Foreskin fibroblast (primary cell): ENCODE measurements at places on chromosomes 7 and 10.
A peak's percentile ranks its signal among the peaks of the same experiment; 100 is the strongest.

DNA sequence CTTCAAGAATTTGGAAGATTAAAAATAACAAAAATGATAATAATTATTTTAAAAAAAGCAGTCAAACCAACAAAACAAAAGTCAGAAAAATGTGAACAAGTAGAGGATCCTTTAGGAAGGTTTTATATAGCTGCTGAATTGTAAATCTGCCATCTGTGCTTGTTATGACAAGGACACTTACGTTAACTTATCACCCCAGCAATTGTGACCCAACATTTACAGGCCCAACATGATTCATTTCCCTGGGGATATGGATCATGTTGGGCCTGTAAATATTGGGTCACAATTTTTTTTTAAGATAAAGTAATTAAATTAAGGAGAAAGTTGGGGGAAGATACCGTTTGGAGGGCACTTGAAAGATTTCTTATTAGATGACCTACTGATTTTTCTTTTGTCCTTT, 261.4 kb upstream of the HABP2 start:
- DNase-seq = no peak

- DNase-seq = peak; percentile 85
Measured at GRCh38 chr10:122492999-122493481, 31.7 kb downstream of the HTRA1 start.

GRCh38 chr10:96860631-96861277, 28.7 kb downstream of the LCOR start:
- DNase-seq = no peak

GRCh38 chr7:130334274-130334673, 10.3 kb upstream of the CPA5 start:
- DNase-seq = no peak

DNA sequence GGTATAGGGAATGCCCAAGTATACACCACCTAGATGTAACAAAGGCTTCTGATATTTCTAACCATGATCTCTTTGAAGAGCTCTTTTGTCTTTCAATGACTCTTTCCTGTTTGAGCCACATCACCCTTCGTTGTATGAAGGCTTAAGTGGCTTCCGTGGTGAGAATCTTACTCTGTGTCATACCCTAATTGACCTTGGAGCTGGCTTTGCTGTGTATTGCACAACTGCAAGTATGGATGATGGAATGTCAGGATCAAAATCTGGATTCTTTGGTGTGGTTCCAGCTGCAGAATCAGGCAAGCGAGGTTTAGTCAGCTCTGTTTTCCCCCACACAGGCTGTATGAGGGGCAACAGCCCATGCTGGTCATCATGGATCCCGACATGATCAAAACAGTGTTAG, 16.0 kb downstream of the CYP3A43 start:
- DNase-seq = peak; percentile 69

DNA sequence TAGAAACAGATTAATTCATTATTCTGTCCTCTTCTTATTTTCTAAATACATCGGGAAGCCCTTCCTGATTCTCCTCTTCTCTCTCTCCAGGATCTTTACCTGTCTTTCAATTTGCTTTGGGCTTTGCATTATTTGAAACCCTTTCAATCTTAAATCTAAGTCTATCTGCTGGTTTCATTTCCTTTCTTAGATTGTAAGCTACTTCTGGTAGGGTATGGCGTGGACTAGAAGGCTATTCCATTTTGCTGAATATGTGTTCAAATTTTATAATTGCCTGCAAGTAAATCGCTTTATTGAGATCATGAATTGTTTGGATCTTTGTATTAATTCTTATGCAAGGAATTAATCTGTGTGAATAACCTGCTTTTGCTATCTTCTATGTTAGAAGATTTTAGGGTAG, 11.1 kb downstream of the STAM start:
- DNase-seq = no peak

GRCh38 chr10:106576534-106576933, 588.0 kb downstream of the SORCS1 start:
- DNase-seq = no peak

- no peak for DNase-seq
Measured at GRCh38 chr7:141949021-141949420, 2.2 kb upstream of the CLEC5A start.

GRCh38 chr7:10802526-10802925, 171.1 kb upstream of the PHF14 start:
- no peak for DNase-seq

DNA sequence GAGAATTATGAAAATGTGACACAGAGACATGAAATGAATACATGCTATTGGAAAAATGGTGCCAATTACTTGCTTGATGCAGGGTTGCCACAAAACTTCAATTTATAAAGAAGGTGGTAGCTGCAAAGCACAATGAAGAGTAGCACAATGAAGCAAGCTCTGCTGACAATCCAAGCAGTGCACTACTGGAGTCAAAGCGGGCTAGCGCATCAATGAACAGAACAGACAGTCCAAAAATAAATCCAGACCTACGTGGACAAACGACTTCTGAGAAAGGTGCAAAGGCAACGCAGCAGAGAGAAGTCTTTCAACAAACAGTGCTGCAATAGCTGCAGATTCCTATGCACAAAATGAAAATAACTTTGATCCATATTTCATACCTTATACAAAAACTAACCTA, 75.8 kb downstream of the LARP4B start:
- no peak for DNase-seq

- DNase-seq = no peak
Measured at GRCh38 chr10:132138133-132138532, 48.6 kb upstream of the DPYSL4 start.

GRCh38 chr10:92914478-92915325, 66.4 kb downstream of the EXOC6 start:
- peak; percentile 75 for DNase-seq

- DNase-seq = no peak
Measured at GRCh38 chr10:33209802-33210201, 124.7 kb downstream of the NRP1 start.

DNA sequence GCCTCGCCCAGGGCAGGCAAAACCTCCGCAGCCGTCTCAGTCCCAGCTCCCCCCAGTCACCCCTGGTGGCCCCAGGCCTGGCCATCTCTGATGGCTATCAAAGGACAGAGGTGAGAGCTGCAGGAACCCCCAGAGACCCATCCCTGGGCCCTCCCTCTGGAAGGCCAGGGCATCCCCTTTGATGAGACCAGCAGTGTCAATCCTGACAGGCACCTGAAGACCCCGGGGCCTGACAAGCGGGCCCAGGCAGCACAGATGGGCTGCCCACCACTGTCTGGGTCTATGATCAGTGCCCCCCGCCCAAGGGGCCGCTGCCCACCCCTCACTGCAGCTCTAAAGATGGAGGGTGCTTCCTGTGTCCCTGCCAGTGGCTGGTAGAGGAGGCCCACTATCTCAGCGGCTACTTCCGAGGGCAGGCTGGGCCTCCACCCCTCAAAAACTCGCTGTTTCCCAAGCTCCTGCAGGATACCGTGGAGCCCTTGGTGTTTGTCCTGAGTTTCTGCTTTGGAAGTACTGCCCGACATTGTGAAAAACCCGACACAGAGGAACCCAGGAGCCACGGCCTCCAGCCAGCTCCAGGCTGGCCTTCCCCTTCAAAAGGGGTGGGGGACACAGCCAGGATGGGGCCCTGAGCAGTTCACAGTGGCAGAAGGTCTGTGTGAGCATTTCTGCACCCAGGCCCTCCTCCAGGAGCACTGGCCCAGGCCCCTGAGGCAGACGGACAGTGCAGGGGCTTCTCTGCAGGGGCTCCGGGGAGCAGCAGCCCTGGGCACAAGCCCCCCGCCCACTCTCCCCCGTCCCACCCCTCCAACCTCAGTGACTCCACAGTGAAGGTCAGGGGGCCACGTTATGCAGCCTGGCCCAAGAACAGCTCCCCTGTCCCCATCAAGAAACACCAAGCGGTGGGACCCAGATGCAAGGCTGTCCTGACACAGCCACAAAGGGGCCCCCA, 99.2 kb downstream of the PDGFA start:
- DNase-seq = no peak

- DNase-seq = no peak
Measured at GRCh38 chr10:102431452-102432124, 786 bp downstream of the CUEDC2 start.

DNA sequence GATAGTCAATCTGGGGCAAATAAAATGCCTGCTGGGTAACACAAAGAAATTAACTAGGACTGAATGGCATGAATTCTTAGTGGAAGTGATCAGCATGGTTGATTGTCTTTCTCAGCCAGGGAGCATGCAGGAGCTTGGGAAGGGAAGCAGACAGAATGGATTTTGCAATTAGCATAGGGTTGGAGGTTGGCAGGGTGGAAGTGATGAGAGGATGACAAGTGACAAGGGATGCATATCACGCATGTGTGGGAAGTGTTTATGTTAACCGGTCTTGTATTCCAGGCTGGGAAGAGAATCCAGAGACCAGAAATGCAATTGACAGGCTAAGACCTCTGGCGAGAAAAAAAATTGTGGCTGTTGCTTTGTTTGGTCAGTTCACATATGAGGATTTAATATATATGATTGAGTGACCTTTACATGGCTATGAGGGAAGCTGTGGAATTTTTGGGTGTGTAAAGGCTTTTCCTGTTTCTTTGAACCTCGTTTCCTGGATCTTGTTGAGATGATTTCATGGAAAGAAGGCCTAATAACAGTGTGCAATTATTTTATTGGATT, 8.3 kb downstream of the MDFIC start:
- DNase-seq = peak; percentile 67

GRCh38 chr7:130008941-130009847, 42.0 kb downstream of the ZC3HC1 start:
- DNase-seq = peak; percentile 60

DNA sequence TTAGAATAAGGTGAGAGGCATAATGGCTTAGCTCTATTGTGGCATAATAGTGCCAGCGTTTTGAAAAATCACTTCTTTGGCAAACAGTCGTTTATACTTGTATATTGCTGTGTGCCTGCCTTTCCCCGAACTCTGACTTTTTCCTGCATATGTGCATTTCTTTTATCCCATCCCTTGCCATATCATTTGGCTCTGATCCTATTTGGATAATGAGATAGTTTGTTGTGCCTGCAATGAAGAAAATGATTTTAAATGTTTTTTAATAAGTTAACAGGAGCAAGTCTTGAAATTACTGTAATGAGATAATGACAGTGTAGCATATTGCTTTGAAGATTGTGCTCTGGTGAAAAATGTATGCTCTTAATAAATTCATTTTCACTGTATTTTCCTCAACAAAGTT, 288.0 kb upstream of the LRGUK start:
- no peak for DNase-seq

DNA sequence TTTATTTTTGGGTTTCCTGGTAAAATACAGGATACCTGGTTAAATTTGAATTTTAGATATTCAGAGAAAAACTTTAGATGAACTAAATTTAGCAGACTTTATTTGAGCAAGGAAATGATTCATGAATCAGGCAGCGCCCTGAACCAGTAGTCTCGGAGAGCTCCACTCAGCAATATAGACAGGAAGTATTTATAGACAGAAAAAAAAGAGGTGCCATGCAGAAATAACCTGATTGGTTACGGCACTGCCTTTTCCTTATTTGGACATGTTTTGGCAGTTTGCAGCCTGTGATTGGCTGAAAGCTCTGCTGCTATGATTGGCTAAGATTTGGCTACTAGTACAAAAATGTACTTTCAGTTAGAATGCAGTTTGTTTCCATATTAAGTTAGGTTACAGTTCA, 198.3 kb upstream of the DKK1 start:
- DNase-seq = no peak

DNA sequence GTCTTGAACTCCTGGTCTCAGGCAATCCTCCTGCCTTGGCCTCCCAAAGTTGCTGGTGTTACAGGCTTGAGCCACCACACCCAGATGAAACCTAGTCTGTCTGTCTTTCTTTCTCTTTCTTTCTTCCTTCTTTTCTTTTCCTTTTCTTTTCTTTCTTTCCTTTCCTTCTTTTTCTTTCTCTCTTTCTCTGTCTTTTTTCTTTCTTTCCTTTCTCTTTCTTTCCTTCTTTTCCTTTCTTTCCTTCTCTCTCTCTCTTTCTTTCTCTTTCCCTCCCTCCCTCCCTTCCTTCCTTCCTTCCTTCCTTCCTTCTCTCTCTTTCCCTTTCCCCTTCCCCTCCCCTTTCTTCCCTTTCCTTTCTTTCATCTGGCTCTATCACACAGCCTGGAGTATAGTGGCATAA, 185.2 kb downstream of the CACNB2 start:
- no peak for DNase-seq

DNA sequence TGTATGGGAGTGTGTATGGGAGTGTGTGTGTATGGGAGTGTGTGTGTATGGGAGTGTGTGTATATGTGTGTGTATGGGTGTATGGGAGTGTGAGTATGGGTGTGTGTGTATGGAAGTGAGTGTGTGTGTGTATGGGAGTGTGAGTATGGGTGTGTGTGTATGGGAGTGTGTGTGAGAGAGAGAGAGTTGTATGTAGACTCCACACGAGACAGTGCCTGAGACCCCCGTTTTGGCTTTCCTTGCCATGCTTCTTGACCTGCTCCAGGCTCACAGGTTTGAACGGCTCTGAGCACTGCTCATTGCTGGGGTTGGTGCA, 49.7 kb downstream of the COL17A1 start:
- no peak for DNase-seq

DNA sequence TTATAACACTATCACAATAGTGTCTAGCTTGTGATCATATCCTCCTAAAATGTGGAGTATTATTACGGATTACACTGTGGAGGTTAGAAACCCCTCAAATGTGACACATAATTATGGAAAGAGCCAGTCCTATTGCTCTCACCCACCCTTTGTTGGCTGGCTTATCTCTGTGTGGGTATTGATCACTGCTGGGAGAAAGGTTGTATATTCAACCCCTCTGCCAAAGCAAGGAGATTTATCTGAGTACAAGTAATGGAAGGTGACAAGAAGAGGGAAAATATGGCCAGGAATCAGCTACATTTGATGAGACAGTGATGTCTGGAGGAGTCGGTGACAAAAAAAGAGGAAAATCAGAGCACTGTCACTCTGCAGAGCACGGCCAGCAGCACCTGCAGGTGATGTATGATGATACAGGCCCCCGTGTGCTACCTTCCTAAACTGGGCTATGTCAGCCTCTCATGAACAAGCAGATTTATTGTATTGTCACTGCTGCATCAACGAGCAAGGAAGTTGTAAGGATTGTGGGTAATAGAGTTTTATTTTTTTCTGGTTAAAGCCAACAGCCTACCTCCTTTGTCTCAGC, 235.3 kb downstream of the PHF14 start:
- no peak for DNase-seq

- DNase-seq = no peak
Measured at GRCh38 chr10:59901470-59901869, 4.9 kb downstream of the CCDC6 start.

DNA sequence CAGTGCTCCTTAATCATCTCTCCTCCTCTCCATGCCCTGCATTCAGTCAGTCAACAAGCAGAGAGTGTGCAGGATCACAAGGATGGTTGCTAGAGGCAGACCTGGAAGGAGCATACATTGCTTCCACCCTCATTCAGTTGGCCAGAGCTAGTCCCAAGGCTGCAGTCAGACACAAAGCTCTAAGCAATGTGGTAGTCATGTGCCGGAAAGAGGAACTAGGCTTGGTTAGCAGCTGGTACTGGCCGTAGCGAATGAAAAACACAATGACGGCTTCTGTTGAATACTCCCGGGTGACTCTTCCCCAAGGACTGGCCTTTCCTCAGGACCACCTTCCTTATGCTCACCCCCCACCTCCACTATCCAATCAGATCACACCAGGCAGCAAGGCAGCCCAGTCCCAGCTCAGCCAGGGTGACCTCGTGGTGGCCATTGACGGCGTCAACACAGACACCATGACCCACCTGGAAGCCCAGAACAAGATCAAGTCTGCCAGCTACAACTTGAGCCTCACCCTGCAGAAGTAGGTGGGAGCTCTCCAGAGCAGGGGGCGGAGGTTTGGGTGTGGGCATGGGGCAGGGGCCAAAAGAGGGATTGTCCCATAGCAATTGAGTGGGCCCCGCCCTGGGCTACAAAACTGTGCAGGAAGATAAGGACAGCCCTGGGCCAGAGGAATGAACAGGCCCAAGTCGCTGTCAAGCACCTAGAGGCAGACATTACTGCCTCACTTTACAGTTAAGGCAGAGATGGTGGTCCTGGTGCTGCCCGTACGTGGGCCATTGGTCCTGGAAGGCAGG, 10.9 kb downstream of the LDB3 start:
- no peak for DNase-seq
